ENCODE measurements at places on chromosomes 3 and 15.
A peak's percentile ranks its signal among the peaks of the same experiment; 100 is the strongest.

GRCh38 chr3:177420651-177421480 lies 223.6 kb upstream of the TBL1XR1 start:
- ATAC-seq: no peak

DNA sequence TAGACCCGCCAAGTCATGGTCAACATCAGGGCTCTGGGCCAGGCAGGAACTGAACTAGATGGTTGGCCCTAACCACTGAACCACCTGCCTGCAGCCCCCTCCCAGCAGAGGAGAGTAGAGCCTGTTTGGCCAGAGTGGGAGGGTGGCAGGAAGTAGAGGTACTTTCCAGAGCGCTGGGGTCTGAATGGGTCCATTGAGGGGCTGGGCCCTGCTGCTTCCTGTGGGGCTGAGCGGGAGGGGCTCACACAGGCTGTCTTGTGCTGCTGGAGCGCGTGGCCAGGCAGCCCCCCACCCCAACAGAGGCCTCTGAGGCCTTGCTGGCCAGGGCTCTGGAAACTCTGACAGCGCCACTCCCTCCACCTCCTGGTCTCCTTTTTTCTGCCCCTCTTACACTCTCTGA lies 17.4 kb downstream of the CSPG4 start:
- ATAC-seq: no peak

GRCh38 chr3:67557848-67558355 lies 96.5 kb downstream of the SUCLG2 start:
- ATAC-seq: no peak

GRCh38 chr3:190339130-190339529 lies 16.9 kb upstream of the CLDN1 start:
- no peak for ATAC-seq

- no peak for ATAC-seq
These were observed 3.4 kb upstream of the EOGT start for GRCh38 chr3:69016901-69017300.

DNA sequence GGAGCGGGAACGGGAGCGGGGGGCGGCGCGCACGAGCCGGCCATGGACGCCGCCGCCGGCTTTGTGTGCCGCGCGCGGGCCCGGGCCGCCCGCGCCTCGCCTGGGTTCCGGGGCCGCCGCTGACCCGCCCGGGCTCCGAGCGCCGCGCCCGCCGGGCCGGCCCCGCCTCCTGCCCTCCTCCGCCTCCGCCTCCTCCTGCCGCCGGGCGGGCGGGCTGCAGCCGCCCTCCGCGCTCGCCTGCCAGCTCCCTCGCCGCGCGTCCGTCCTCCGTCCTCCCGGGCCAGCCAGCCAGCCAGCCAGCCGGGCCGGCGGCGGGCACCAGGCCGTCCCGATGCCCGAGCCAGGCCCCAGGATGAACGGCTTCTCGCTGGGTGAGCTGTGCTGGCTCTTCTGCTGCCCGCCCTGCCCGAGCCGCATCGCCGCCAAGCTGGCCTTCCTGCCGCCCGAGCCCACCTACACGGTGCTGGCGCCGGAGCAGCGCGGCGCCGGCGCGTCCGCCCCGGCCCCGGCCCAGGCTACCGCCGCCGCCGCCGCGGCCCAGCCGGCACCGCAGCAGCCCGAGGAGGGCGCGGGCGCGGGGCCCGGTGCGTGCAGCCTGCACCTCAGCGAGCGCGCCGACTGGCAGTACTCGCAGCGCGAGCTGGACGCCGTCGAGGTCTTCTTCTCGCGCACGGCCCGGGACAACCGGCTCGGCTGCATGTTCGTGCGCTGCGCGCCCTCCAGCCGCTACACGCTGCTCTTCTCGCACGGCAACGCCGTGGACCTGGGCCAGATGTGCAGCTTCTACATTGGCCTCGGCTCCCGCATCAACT lies at the start of gene ABHD17C:
Gene ABHD17C, plus strand, starts transcription at position 212 of the 812 bp plus-strand sequence. Its CDS starts 120 bp downstream, at position 332.
- ATAC-seq: peak; percentile 75

DNA sequence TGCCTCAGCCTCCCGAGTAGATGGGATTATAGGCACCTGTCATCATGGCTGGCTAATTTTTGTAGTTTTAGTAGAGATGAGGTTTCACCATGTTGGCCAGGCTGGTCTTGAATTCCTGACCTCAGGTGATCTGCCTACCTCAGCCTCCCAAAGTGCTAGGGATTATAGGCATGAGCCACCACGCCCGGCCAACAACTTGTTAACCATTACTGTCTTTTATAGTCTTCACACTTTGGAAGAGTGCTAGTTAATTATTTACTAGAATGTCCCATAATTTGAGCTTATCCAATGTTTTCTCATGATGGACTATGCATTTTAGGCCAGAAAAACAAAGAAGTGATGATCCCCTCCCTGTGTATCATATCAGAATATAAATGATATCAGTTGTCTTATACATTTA lies 288.6 kb upstream of the CBLB start:
- ATAC-seq: no peak

GRCh38 chr3:61138401-61138800 lies 112.9 kb downstream of the FHIT start:
- ATAC-seq: no peak

DNA sequence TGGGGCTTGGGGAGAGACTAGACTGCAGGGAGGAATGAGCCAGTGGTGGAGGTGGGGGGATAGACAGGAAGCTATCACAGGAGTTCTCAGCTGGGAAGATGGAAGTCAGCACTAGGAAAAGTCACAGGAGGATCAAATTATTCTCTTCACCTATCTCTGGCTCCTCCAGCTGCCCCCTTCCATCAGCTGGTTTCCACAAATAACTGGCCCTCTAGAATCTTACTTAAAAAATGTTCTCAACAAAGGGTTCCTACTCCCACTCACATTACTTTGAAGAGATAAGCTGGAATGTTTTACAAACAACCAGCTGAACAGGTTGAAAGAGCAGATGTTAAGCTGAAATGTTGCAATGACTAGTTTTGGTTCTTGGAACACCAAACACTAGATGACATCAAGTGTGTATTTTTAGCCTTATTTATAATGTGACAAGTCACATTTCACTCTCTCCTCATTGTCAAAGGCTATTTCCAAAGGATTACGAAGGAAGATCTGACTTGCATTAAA lies 102.7 kb upstream of the AADACL2 start:
- ATAC-seq: no peak

- no peak for ATAC-seq
These were observed 6.9 kb downstream of the FAIM start for GRCh38 chr3:138615462-138615861.

DNA sequence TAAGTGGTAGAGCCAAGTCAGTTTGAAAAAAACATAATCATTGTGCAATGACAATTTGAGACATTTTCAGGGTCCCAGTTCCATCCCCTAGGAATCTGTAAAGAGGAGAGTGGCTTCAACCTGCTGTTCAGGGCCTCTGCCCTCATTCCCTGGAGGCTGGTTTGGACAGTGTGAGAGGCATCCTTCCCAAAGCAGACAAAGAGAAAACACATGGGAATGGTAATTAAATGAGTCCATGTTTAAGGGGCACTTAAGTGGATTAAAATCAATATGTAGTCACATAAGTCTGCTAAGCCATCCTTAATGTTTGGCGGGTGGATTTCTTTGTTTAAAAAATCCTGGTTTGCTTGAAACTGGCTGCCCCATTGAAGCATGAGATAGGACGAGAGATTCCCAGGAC lies 146.3 kb upstream of the CTDSPL start:
- ATAC-seq: no peak

DNA sequence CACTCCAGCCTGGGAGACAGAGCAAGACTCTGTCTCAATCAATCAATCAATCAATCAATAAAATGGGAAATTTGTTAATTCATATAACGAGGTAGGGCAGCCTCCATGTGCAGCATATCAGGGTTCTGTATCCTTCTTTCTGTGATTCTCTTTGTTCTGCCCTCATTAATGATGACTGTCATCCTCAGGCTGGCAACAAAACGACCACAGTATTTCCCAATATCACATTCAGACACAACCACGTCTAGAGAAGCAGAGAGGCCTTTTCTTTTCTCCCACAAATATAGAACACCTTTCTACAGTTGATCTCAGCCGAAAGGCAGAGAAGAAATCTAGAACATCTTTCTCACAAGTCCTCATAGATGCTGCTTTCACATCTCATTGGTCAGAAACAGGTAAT lies 11.2 kb downstream of the CEP19 start:
- no peak for ATAC-seq

- no peak for ATAC-seq
These were observed 96.9 kb upstream of the TBL1XR1 start for GRCh38 chr3:177294221-177294620.

GRCh38 chr3:120823156-120823555 lies 80.6 kb downstream of the GTF2E1 start:
- ATAC-seq: no peak

- ATAC-seq: no peak
These were observed 14.2 kb upstream of the TMEM158 start for GRCh38 chr3:45240292-45240691.

DNA sequence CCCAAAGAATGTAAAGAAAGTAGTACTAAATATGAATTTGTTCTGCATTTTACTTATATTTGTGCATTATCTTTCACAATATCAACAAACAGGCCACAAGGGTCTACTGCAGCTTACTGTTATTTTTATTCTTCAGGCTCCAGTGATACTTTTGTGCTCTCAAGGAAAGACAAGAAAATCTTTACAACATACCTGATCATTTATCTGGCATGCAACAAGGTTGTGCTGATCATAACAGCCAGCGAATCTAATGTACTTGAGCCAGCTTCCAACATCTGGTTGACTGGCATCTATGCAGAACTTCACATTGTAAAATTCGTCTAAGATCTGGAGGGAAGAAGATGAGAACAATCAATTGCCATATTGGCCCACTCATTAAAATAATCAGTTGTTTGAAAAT lies 520.0 kb downstream of the MECOM start:
- no peak for ATAC-seq

DNA sequence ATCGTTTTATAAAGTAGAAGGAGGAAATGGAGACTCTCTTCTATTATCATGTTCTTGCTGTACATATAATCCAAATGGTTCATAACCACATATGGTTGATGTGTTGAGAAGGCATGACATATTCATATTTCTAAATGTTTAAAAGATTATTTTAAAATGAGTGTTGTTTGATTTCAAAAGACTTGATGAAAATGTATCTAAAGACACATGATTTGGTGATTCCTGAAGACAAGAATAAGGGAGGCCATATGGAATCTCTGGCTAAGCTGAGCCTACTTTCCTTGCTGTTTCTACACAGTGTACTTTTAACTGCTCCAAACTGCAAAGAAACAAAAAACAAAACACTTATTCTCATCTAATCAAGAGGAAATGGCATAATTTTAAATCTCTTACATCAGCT lies 23.0 kb upstream of the GYG1 start:
- ATAC-seq: no peak

GRCh38 chr3:78887029-78887428 lies 880.8 kb downstream of the ROBO1 start:
- ATAC-seq: no peak

- no peak for ATAC-seq
These were observed 336.3 kb upstream of the ADAMTS9 start for GRCh38 chr3:65024148-65024547.

GRCh38 chr3:90062016-90062415 lies 954.6 kb downstream of the EPHA3 start:
- ATAC-seq: no peak

GRCh38 chr15:25771338-25771706 lies 91.8 kb downstream of the ATP10A start:
- no peak for ATAC-seq

- peak; percentile 18 for ATAC-seq
These were observed 146.8 kb downstream of the TPRA1 start for GRCh38 chr3:127443581-127444375.

- no peak for ATAC-seq
These were observed 27.0 kb downstream of the NSMCE3 start for GRCh38 chr15:29242456-29243242.

GRCh38 chr3:48609088-48610005 lies at the start of gene UQCRC1:
Gene UQCRC1, minus strand, starts transcription at chr3:48609646. Its CDS starts 26 bp downstream, at chr3:48609620.
- peak; percentile 96 for ATAC-seq

- peak; percentile 93 for ATAC-seq
These were observed 401.3 kb upstream of the CFAP20DC start for GRCh38 chr3:59450946-59451763.

DNA sequence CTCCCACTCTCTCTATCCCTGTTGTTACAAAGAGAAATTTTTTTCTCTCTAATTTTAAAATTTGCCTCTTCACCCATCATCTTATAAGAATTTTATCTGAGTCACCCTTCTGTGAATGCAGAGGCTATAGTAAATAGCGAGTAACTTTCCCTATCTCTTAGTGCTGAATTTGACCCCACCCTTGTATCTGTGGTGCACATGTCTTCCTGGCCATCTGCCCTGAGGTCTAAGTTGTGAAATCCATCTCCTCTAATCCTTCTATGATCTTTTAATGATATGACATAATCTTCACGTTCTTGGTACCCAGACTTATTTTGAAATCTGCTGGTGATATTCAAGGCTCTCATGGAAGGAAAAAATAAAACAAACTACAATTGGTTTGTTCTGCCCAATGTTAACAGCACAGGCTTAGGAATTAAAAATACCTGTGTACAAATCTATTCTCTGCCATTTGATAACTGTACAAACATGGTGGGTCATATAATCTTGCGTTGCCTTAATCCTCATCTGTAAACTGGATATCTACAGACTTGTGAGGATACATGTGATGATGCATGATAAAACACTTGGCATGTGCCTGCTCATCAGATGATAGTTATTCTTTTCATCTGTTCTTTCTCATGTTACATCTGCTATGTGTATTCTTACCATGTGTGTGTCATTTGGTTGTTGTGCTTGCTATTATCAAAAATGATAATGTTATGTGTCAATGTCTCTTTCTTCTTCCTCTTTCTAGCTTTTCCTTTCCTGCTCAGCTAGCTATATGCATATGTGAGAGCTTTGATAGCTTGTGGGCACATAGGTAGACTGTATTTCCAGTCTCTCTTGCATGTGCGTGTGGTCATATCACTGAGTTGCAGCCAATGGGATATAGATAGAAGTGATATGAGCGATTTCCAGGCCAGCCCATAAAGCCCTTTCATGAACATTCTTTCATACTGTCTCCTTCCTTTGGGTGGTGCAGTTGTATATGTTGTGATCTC lies 13.7 kb upstream of the CCR3 start:
- ATAC-seq: peak; percentile 17

DNA sequence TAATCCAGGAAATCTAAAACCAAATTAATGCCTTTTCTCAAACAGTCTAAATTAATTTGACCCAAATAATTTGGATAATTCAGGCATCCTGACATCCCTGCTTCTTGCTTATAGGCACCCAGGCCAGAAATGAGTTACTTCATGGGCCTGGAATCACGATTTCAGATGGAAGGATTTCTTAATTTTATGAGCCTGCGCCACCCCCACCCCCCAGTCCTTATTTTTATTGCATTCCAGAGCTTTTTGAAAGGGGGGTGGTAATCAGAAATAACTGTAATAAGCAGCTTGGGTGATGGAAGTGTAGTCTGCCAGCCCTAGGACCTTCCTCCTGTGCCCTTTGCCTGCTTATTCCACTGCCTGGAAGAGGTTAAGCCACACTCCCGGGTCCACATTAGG lies 1.3 kb downstream of the AP2M1 start:
- no peak for ATAC-seq

- peak; percentile 28 for ATAC-seq
These were observed 37.4 kb upstream of the DCP1A start for GRCh38 chr3:53384465-53385423.
